ENCODE measurements at places on chromosomes 2 and 18.

DNA sequence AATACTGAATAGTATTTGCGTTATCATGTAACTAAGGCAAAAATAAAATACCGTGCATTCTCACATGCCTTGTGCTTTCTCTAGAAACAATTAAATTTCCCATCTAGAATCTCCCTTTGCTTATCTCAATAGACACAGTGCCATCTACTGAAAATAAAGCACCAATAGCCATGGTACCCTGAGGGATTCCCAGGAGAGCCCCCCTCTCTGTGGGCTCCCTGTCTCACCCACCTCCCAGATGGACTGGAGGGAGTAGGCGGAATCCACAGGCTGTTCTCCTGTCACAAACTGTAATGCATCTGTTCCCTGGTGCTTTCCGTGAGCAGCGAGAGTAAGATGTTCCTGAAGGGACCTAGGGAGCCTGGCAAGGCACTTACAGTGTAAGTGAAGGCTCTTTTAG, 112.4 kb upstream of the UPP2 start:
- no peak for DNase-seq

- no peak for DNase-seq
These were observed 14.7 kb upstream of the MAPRE2 start for GRCh38 chr18:35026407-35027061.

- DNase-seq, result no peak
These were observed 237.7 kb downstream of the HDAC4 start for GRCh38 chr2:239162976-239163687.

DNA sequence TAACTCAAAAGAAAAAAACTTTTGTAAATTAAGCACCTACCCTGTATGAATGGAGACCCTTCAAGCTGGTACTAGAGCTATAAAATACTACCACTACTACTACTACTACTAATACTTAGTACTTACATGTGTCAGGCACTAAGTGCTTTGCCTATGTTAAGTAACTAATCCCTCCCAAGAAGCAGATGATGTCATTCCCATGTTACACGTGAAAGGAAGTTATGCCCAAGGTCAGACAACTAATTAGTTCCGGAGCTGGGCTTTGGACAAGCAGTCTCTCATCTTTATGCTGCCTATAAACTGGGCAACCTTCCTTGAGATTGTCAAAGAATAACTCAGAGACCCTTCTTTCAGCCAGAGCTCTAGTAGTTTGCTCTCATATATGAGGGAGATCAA, 13.9 kb upstream of the ATP6V1B1 start:
- no peak for DNase-seq

- no peak for DNase-seq
These were observed 53.2 kb upstream of the CCDC85A start for GRCh38 chr2:56130463-56131070.

DNA sequence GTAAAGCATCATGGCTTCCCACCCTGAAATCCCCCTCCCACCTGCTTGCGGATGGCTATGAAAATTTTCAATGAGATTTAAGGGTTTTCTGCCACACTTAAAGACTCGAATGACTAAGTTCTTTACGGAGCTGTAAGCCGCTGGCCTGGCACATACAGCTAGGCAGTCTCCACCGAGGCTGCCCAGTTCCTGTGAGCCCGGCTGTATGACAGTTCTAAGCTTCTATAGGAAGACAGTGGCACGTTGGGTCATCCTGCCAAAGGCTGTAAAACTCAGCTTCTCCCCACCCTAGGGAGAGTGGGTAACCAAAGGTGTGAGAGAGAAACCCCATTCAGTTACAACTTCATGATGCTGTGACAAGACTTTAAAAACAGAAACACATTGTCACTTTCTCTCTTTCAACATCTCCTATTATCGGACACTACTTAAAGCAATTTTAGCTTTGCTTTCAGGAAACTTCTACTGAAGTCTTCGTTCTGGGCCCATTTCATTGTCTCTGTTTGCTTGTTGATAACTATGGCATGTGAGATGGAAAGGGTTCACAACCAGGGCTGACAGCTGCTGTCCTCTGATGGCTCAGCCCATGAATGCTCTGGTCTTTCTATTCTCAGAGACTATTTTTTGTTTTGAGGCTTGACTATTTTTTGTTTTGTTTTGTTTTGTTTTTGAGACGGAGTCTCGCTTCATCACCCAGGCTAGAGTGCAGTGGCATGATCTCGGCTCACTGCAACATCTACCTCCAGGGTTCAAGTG, 7.1 kb downstream of the CASP8 start:
- DNase-seq, result no peak

DNA sequence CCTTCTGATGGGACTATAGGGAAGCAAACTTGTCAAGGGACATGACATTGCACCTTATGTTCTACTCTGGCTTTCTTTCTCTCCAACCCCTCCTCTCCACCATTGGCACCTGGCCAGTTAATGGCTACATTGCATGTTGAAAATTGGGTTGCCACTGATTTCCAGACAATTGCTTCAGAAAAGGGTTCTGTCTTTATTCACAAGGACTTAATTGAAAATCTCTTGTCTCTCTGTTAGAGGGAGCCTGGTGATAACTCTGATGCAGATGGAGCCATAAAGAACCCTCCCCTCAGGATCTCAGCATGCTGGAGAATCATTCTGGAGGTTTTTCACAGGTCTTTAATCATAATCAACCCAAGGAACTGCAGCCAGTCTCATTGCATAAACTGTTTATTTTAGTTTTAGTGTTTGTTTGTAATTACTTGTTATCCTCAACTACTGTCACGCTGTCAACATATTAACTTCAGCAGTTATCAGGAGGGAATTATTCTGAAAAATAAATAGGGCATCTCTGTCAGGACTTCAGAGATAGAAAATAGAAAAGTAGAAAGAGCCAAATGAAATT, 316.8 kb downstream of the RIT2 start:
- DNase-seq, result no peak

DNA sequence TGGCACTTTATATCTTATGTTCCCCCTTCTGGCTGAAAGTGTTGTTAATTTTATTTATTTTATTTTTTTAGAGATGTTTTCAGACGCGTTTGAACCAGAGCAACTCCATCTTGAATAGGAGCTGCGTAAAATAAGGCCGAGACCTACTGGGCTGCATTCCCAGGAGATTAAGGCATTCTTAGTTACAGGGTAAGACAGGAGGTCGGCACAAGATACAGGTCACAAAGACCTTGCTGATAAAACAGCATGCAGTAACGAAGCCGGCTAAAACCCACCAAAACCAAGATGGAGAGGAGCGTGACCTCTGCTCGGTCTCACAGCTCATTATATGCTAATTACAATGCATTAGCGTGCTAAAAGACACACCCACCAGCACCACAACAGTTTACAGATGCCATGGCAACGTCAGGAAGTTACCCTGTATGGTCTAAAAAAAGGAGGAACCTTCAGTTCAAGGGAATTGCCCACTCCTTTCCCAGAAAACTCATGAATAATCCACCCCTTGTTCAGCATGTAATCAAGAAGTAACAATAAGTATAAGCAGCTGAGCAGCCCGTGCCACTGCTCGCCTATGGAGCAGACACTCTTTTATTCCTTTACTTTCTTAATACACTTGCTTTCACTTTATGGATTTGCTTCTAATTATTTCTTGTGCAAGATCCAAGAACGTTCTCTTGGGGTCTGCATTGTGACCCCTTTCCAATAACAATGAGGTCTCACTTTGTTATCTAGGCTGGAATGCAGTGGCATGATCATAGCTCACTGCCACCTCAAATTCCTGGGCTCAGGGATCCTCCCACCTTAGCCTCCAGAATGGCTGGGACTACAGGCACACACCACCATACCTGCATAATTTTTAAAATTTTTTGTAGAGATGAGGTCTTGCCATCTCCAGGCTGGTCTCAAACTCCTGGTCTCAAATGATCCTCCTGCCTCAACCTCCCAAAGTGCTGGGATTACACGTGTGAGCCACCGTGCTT, 55.9 kb downstream of the CACNB4 start:
- no peak for DNase-seq

- no peak for DNase-seq
These were observed 5.8 kb downstream of the HDAC4 start for GRCh38 chr2:239394978-239395377.

GRCh38 chr2:105820691-105821090, 76.0 kb downstream of the NCK2 start:
- DNase-seq, result no peak

- DNase-seq, result no peak
These were observed 271.9 kb downstream of the DPP10 start for GRCh38 chr2:114714313-114714712.

DNA sequence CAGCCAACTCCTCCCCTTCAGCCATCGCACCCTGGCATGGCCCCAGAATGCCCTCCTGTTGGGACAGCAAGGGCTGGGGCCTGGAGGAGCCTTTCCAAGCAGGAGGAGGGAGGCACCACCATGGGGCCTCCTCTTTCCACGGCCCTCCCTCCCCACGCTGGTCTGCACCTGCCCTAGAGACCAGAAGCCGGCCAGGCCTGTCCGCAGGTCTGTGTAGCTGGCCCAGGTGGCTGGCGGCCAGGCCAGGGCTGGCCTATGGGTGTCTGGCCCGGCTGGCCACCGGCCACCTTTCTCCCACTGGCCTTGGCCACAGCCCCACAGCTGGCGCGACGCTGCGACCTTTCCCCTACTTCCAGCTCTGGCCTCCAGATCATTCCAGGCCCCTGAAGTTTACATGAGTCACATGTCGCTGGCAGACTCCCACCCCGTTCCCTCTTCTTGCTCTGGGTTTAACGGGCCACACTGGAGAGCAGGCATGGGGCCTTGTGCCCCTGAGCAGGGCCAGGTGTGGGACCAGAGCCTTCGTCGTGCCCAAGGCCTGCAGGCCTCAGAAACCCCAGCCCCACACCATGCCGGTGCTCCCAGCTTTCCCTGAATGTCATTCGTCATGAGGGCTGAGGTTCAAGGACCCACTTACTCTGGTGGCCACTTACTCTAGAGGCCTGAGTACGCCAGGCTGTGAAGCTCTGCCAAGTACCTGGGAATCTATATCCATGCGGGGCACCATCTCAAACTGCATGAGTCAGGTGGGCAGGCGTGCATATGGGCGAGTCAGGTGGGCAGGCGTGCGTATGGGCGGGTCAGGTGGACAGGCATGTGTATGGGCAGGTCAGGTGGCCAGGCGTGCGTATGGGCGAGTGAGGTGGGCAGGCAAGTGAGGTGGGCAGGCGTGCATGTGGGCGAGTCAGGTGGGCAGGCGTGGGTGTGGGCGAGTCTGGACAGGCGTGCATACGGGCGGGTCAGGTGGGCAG, 33.3 kb upstream of the KLF11 start:
- no peak for DNase-seq

- no peak for DNase-seq
These were observed 63.3 kb upstream of the ACTR3 start for GRCh38 chr2:113826346-113827285.

DNA sequence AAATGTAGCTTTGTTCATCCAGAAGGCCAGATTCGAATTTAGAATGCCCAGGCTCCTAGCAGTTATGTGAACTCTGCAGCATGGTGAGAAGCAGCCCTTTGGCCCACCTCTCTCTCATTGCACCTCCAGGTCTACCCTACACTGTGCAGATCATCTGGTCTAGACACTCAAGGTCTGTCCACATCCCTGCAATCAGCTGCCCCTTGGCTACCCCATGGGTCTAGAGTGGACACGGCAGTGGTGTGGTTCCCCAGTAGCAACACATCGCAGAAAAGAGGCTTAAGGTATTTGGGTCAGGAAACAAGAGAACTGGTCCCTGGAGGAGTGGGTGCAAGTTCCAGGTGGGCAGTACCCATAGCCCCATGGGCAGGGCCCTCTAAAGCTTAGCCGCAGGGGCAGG, 76.6 kb upstream of the BCL2L11 start:
- no peak for DNase-seq

DNA sequence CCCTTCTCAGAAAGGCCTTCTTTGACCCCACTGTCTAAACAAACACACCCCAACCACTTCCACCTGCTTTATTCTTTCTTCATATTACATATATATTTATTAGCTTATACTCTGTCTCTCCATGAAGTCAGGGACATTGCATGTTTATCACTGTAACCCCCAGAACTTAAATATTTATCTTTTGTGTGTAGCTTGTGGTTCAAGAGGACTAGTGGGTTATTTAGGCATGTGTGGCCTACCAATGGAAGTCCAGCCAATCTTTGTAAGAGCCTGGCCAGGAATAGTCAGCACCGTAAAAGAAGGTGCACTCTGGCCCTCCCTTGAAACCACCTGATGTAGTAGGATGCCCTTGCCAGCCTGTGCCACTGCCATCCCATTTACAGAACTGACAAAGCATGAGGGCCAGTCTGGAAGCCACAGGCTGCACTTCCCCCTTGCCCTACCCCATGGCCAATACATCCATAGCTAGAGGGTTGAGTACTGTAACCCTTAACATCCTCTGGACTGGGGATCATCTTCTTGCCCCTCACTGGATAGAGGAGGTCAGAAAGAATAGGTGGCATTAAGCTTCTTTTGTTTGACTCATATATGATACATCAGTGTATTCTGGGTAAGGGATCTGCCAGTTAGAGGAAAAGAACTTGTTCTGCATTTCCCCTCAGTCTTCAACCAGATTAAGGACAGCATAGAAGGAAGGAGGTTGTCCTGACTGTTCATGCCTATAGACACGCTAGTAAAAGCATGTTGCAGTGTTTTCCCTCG, 4.9 kb downstream of the NEMP2 start:
- DNase-seq, result no peak
